ENCODE measurements at places on chromosomes 1 and 21.
A peak's percentile ranks its signal among the peaks of the same experiment; 100 is the strongest.

DNA sequence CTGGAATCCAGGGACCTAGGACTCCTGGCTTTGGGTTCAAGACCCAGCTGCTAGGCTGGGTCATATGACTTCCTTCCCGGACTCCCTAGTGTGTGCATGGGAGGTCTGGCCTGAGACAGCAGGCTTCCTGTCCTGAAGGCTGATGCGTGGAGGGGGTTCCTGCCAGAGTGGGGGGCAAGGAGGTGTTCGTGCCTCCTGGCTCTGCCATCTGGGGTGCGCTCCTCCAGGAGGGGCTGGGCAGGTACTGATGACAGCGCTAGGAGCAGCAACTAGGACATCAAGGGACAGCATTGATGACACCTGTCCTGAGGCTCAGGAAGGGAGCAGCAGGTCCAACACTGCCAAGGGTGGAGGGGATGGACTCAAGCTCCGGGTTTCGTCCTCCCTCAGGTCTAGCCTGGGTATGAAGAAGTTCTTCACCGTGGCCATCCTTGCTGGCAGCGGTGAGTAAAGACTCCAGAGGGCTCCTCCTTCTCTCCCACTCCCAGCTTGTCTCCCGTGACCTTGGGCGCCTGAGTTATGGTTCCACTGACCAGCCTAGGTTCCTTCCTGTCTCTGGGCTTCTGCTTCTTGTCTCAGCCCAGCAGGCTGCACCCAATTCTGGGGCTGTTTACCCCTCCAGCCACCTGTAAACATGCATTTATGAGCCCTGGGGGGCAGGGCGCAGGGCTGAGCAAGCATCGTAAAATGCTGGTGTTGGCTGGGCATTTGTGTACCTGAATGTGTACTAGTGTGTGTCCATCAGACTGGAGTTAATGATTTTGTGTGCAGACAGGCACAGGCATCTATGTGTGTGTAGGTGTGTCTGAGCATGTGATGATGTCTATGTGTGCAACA is 871 bp downstream of the PLA2G2F start:
- DNase-seq = no peak

DNA sequence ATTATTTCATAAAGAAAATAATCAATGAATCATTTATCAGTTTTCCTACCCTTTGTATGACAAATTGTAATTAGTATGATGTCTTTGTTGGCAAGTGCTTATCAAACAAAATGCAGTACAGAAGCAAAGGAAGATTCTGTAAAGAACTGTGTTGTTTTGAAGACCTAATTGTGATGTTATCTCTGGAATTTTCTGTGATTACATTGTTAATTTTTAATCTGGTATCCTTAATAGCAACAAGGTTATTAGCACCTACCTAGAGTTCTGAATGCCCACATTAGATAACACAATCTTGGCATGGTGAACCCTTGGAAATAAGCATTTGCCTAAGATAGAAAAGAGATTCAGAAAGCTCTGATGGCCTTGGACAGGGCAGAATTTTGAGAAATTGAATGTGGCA is 274.1 kb upstream of the ST6GALNAC5 start:
- DNase-seq = no peak

DNA sequence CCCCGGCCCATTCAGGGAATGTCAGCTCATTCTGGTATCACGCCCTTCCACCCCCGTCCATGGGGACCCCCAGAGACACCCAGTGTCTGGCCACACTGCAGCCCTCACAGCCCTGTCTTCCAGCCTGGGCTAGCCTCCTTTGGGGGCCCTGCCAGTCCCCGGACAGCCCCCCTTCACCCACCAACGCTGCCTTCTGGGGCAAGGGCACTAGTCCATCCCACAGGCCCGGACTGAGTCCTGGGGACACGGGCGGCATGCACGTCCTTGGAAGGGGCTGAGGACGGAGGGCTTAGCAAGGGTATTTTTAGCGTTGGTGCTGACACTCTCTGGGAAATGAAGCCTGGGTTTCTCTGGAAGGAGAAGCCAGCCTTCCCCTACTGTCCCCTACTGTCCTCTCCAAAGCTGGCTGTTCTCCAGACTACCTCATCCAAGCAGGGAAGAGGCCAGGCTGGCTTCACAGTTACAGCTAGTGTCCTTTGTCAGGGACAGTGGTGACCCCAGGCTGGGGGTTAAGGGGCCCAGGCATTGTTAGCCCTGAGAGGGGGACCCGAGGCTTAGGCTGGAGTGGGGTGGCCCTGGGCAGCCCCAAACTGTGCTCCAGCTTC is 39.5 kb downstream of the COQ8A start:
- DNase-seq = no peak

DNA sequence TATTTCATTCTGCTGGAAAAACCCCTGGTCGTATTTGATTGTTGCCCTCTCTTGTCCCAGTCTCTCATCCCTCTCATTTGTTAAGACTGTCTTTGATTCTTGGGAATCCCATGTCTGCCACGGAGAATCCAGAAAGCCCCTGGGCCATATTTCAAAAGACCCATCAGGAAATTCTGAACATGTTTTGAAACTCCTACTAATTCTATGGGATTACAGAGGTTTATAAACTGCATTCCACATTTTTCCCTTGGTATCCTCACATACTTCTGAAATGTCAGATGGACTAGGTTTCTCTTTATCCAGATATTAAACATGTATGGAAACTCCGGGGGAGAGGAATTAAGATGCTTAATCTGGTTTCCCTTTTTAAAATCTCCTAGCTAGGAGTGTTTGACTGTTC is 80.0 kb downstream of the HUNK start:
- DNase-seq = no peak

- peak; percentile 66 for DNase-seq
Observed at GRCh38 chr1:18681423-18681835, 50.8 kb downstream of the PAX7 start.

DNA sequence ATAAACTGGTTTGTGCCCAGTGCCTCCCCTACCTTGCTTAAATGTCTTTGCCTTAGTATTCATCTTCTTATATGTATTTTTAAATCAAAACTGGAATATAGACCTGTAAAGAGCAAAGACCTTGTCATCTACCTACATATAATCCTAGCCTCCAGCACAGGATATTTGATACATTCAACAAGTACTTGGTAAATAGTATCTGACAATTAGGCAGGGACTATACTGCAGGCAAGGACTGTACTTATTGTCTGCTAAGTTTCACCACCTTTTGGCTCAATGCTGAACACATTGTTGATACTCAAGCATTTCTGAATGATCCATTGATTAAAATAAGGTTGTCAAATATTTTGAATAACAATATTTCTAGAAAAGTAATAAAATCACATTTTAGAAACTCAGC is 96.4 kb downstream of the PKN2 start:
- no peak for DNase-seq

DNA sequence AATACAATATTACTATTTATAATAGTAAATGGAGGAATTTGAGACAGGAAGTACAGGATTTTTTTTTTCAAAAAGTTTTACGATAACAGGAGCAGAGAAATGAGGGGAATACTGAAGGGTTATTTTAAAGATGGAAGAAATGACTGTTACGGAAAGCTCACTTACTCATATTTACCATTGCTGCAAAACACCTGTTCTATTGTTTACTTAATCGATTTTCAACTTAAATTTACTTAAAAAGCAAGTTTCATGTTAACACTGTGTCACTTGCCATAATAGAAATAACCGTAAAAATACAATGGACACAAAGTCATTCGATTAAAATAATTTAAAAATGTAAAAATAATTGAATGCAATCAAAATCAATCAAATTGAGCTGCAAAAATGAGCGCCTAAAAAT is 3.4 kb upstream of the EXO1 start:
- no peak for DNase-seq

DNA sequence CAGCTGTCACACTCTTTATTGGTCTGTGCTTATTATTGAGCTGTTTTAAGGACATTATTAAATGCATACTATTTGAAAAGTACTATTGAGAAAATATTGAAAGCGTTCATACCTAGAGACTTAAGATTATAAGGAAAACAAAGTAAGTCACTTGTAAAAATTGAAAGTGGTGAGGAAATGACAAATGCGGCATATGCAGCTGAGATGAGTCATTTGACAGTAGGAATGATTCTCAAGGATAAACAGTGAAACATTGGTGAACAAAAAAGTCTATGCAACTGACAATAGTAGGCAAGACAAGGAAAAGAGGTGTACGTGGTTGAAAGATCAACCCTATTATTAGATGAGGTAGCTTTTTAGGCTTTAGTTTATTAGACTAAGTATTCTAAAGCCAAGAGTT is 82.6 kb upstream of the MAP10 start:
- peak; percentile 49 for DNase-seq

GRCh38 chr1:44368471-44369151 is 13.6 kb upstream of the ERI3 start:
- no peak for DNase-seq

GRCh38 chr1:1330366-1331067 is 563 bp upstream of the TAS1R3 start:
- no peak for DNase-seq

DNA sequence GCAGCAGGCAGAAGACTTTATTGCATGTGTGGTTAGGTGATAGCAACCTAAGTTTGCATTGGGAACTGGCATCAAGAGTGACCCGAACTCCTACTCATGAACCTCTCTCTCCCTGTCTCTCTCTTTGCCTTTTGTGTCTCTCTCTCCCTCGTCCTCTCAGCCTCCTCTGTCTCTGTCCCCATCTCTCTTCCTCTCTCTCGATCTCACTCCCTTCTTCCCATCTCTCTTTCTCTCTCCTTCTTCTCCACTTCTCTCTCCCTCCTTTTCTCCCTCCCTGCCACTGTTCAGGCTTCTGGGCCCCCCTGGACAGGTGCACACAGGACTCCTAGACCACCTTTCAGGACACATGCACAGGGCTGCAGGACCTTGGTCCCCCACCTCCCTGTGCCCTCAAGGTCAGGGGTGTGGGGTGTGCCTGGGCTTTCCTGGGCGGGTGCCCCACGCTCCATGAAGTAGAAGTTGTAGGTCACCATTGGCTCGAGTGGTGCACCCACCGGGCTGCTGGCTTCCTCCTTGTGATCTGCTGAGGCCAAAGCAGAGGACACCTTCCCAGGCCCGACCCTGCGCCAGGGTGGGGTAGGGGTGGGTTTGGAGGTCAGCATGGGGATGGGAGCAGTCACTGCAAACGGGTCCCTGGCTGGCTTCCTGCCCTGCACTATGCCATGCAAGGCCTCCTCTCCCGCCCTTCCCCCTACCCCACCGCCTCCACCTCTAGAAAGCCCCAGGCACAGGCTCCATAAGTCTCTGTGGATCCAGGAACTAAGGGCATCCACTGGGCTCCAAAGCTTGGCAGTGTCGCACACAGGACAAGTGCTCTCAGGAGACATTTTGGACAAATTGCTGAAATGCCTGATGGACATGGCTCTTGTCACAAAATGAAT is 13.2 kb upstream of the ZBTB17 start:
- DNase-seq = no peak

DNA sequence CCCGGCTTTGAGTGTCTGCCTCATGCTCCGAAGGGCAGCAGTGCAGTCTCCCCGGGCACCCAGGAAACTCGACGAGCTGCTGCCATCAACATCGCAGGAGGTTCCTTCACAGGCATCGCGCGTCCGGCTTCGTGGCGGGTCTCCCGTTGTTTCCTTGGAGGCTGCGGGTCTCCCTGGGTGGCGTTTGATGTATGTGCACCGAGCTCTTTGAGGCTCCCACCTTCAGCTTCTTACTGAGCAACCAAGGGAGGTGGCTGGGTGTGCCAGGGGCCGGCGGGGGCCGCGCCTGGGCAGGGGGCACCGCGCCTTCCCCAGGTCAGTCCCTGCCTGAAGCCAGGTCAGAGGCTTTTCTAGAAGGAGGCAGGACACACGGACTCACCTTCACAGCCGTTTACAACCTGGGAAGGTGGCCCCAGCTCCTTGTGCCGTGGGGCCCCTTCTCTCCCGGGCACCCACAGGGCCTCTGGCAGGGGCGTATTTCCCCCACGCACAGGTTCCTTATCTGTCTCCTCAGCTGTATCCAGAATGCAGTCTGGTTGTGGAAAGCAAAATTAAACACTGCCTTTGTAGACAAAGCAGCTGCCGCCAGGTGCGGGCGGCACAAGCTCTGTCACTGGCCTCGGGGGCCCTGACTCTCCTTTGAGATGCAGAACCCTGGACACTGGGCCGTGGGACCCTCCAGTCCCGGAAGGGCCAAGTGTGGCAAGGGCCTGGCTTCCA is 21.7 kb upstream of the PEX10 start:
- no peak for DNase-seq

DNA sequence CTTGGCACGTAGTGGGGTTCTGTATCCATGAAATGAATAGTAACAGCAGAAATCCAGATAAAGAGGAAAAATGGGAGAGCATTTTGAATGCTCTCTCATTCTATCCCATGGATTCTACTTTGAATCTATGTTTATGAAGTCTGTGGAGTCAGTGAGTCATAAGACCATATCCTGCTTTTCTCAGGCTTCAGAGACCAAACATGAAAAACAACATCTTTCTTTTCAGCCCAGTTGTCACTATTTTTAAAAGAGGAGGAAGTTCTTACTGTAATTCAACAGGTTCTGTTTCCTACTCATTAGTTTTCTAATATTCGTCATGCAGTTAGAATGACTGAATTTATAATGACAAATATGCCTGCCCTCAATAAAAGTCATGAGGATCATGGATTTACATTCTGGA is 39.4 kb upstream of the CD55 start:
- peak; percentile 73 for DNase-seq

- DNase-seq = peak; percentile 9
Observed at GRCh38 chr1:221098471-221099405, 219.5 kb downstream of the HLX start.

DNA sequence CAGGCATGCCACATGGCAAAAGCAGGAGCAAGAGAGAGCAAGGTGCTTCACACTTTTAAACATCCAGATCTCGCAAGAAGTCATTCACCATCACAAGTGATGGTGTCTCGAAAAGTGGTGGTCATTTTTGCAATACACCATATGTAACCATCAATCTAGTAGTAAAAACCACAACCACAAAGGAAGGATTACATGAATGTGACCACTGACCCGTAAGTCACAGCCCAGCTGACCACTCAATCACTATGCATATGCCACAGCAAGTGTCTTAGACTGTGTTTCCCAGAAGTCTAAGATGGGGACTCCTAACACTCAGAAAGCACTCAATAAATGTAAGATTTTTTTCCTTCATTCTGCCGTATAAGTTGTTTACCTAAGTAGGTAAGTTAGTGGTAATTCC is 76.9 kb downstream of the FH start:
- no peak for DNase-seq

All from kidney tubule cell (primary cell).